Activated CD8-positive, alpha-beta memory T cell treated with anti-CD3 and anti-CD28 coated beads for 4 hours (primary cell): ENCODE measurements at places on chromosomes 6 and 20.

GRCh38 chr6:3351105-3351676 lies 92.4 kb downstream of the PSMG4 start:
- DNase-seq = no peak

DNA sequence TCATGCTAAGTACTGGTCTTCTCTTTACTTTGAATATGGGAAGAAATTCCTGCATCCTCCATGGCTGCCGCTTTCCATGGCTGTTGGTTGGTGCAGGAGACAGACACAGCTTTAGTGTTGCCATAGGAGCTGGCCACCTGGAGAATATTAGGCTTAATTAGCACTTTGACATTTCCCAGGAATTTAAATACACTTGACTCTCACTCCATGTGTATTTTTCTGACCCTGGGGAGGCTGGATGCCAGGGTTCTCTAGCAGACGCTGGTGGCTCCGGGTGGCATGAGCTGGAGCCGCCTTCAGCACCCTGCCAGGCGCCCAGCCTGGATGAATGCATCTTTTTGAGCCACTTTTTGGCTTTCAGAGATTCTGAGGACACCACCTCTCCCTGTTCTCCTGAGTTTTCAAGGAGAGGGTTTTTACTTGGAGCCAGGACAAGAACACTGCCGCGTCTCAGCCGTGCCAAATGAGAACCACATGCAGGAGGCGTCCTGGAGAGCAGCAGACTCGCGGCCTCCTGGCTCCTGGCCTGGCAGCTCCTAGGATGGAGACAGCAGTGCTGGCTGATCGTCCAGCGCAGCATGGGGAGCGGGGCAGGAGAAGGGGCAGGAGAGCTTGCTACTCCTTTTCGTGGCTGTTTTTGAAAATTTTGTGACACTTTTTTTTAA lies 258.8 kb downstream of the SMOC2 start:
- DNase-seq = no peak

DNA sequence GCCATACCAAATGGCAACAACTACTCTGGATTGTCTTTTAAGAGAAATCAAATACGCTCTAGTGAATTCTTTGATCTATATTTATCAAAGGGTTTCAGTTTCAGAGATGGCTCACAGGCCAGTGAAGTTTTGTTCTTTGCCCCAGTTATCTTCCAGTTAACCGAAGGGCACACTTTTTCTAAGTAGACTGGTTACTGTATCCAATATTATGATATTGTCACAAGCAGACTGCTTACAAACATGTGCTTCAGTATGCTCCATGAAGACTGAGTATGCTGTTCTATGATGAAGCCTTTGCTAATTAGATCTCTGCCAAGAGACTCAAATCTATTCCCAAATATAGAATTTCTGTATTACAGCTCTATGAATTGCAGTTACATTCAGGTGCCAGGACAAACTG lies 181.1 kb downstream of the REV3L start:
- no peak for DNase-seq

DNA sequence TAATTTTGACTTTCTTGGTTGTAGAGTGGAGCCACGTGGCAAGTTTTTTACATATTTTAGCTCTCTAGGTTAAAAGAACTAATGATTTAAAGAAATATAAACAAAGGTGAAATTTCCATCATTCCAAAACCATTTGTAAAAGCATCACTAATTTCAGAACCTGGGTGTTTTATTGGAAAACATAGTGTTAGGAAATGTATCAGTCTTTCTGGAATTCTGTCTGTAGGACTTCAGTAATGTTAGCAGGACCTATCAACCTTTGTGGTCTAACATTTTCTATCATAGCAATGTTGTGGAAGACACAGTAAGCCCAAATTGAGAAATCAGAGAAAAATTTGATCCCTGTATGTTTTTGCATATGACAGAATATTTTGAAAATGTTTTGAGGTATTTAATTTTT lies 28.3 kb downstream of the L3MBTL3 start:
- no peak for DNase-seq

DNA sequence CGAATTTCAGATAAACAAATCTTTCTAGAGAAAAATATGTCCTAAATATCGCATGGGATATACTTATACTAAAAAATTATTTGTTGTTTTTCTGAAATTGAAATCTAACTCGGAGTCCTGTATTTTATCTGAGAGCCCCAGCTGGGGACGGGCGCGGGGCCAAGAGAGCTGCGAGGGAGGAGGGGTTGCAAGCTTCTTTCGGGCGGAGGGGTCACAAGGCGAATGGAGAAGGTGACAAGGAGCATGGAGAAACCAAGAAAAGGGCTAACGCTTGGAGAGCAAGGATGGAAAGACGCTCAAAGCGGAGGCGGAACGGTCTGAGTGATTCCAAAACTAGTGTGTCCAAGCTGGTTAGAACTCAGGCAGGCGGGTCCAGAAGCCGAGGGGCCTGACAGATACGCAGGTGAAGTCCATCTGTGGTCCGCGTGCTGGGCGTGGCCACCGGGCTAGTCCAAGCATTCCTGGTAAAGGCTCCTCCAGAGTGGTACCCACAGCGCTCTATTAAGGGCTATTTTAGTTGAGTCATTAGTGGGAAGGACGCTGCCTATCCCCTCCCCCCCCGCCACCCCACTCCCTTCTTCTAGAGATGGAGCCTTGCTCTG lies 41.5 kb upstream of the ZNFX1 start:
- DNase-seq = no peak

DNA sequence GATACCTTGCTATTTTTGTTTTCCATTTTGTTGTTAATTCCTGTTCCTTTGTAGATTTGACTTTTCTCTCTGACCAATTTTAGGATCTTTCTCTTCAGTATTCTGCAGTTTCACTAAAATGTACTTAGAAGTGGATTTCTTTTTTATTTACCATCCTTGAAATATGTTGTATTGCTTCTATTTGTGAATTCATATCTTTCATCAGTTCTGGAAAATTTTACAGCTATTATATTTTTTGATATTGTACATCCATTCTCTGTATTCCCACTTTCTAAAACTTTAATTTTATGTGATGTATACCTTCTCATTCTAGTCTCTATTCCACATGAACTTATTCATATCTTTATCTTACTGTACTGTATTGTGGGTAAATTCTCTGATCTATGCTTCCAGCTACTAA lies 9.7 kb upstream of the ALDH8A1 start:
- no peak for DNase-seq

DNA sequence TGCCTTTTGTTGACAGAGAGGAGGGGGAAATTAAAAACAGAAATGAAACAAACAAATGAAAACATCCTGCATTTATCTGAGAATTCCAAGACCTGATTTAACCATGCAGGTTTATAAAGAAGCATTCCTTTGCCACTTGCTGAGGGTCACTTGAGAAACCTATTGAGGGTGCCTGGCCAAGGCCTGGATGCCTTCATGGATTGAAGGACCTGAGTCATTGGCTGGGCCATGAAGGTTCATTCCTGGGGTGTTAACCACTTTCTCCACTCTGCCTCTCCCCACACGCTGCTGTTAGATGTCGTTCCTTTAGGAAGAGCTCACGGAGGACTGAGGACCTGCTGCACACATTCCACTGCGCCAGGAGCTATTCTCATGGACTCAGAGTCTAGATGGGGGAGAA lies 49.7 kb downstream of the DAAM2 start:
- DNase-seq = no peak

- no peak for DNase-seq
Observed at GRCh38 chr20:5135363-5136012, 8.7 kb downstream of the CDS2 start.

GRCh38 chr6:163328411-163328810 lies 86.1 kb upstream of the QKI start:
- no peak for DNase-seq

GRCh38 chr20:40982415-40983145 lies 46.0 kb upstream of the TOP1 start:
- DNase-seq = no peak

GRCh38 chr6:165129086-165129485 lies 180.3 kb downstream of the C6orf118 start:
- no peak for DNase-seq

DNA sequence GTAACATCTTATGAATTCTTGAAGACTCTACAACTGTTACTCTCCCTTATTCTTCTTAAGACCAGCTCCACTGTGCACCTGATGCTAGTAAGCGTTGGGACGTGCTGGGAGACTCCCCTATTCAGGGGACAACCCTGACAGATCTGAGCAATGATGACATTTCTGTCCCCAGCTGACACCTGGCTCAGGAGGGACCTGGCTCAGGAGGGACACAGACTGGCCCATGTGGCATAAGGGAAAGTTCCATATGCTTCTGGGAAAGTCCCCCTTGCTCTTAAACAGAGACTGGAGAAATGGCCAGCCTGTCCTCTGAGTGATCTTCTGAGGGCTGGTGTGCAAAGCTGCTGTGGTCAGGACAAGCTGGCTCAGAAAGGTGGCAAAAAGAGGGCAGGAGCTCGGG lies 10.0 kb upstream of the CD93 start:
- DNase-seq = no peak

DNA sequence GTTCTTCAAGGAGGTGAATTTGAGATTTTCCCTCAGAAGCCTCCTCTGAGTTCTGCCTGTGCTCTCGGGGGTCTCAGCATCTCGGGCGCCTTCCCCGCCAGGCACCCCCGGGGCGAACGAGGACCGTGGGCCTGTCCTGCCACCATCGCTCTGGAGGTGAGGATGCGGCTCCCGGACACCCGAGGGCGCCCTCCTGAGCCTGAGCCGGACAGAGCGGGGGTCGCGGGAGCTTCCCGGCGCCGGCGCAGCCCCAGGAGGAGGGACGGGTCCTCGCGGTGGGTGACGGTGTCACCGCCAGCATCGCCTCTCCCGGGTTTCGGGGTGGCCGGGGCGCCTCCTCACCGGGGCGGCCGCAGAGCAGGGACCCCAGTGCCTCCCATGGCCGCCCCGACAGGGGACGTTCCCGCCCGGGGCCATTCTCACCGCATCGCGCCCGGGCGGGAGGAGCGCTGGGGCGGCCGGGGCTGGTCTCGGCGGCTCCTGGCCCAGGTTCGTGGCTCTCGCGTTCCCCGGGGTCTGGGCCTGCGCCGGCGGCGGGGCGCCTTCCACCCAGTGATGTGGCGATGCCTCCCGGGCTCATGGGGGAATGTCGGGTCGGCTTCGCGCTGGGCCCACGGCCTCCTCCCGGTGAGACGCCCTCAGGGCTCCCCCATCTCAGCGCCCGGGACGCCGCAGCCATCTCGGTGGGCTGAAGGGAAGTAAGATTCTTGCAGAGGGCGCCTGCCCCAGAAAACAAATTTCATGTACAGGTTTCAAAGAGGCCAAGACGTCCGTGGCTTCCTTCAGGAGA lies 210.5 kb downstream of the ERMARD start:
- DNase-seq = no peak

DNA sequence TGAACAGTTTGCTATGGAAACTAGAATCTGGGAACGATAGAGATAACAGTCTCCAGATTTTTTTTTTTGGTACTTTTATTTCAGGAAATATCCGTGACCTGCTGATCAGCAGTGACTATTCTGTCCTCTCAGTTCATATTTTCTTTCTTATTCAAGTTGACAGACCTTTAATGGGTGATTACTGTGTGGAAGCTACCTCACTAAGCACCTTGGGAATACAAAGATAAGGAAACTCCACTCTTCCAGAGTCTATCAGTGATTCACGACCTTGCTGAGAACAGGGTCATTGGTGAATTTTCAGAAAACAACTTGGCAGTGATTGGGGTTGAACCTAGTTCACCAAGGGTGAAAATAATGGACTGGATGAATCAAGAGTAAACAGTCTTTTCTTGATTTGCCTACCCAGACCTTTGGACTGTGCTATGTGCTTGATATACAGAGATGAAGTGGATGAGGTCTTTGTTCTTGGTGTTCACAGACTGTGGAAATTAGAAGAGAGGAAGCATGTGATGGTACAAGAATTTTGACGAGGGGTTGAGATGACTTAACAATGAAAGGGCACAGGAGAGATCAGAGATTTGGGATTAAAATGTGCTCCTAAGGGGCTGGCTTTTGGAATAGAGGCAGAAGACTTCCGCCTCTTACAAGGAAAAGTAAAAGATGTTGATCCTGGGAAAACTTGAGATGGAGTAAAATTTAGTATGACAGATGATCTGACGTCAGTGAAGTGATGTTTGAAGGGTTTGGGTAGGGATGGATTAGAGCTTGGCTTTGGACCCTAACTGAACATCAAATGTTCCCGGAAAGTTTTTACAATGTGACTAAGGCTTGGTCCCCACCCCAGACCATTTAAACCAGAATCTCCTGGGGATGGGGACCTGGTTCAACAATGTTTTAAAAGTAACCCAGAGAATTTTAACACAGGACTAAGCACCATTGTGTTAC lies 1.2 kb downstream of the KAT14 start:
- DNase-seq = no peak

DNA sequence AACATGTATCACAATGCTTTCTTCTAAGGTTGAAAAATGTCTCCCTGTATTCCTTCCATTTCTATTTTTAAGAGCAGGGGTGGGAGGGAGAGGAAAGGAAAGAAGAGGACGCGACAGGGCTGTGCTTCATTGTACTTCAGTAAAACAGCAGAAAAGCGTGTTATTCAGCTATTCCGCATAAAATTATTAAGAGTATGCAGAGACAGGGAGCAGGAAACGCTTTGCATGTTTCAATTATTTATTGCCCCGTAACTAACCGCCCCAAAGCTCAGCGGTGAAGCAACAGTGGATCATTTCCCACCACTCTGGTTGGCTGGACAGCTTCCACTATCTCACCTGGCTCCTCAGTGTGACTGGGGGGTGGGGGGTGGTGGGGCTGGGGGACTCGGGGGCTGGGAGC lies 188.9 kb downstream of the TTLL2 start:
- no peak for DNase-seq

GRCh38 chr6:11245381-11246256 lies 13.2 kb upstream of the NEDD9 start:
- no peak for DNase-seq

DNA sequence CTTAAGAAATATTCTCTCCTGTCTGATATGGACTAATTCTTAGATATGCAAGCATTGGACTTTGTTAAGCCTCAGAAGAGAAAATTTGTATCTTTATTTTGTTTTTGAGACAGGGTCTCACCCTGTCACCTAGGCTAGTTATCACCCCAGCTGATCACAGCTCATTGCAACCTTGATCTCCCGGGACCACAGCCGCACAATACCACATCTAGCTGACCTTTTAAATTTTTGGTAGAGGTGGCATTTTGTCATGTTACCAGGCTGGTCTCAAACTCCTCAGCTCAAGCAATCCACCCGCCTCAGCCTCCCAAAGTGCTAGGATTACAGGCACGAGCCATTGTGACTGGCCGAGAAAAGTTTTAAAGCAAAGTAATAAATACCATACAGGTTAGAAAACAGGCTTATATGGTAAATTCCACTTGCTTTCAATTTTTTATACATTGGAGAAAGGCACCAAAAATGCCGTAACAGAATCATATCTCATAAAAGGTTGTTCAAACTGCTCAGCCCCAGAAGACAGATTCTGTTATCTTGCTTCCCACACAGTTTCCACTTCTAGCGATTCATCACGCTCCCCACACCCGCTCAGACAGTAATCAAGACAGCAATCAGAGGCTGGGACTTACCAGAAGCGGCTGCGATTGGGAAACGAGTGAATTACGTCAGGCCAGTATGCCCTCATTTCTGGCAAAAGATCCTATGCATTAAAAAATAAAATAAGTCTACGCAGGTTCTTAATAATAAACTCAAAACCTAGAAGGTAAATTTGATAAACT lies 13.8 kb downstream of the RNASET2 start:
- DNase-seq = no peak

DNA sequence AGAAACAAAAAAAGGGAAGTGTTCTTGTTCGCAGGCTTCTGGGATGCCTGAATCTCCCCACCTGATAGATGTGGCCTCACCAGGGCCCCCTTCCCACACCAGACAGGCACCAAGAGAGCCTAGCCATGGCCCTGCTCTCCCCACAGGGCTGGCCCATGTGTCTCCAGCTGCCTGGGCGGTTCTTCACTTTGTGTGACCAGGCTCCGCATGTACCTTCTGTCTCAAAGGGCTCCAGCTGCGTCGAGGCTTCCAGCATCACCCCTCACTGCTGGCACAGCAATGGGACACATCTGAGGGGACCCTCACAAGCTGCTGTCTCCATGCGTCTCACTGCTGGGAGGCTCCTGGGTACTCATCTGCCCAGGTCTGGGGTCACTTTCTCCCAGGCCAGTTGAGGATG lies 362.9 kb downstream of the ZFAND3 start:
- no peak for DNase-seq
